ENCODE measurements at places on chromosomes 7 and 10. TPM values are rescaled to one million over a fixed set of nuclear protein-coding genes. Genes with fewer than 3 reads are reported as not detected.

DNA sequence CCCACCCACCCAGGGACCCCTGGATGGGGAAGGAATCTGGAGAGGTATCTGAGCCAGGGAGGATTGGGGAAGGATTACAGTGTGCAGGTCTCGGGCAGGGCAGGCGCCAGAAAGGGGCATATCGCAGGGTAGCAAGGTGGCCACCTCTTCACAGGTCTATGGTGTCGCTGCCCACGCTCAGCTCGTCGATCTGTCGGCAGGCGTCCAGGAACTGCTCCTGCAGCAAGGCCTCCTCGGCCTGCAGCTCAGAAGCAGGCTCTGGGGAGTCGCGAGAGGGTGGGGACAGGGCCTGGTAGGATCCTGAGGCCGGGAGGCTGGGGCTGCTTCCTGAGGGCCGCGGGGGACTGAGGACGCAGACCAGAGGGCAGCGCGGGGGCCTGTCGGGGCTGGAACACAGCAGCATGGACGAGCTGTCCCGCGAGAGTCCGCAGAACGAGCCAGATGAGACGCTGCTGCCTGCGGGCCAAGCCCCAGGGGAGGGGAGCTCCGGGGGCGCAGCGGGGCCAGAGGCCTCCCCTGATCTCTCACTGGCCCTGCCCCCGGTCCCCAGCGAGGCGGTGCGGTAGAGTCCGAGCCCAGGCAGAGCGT is 7.1 kb upstream of the RBM28 start:
- no peak for DNase-seq
- no peak overlapping the region for H3K4me3 ChIP-seq
- H3K4me1 ChIP-seq: no peaks in the 10 kb centered on the region
- H3K27ac ChIP-seq: no peak overlapping the region
- peaks cover 69% of the 10 kb centered on the region for H3K27me3 ChIP-seq

DNA sequence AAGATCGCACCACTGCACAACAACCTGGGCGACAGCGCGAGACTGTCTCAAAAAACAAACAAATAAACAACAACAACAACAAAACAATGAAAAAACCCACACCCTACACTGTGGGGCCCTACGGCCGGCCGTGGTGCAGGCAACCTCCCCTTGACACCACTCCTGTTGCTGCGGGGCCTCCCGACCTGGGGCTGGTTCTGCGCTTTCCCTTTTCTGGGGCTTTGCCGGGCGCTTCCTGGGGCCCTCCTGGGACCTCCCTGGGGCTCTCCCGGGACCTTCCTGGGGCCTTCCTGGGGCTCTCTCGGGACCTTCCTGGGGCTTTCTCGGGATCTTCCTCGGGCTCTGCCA is 46.6 kb downstream of the INSIG1 start:
- peaks cover 39% of the 10 kb centered on the region for H3K27me3 ChIP-seq
- H3K4me1 ChIP-seq: peaks cover 2% of the 10 kb centered on the region
- no peak overlapping the region for H3K27ac ChIP-seq
- H3K36me3 ChIP-seq: no peaks in the 10 kb centered on the region

- H3K27ac ChIP-seq: no peak overlapping the region
- H3K4me3 ChIP-seq: no peak overlapping the region
- H3K27me3 ChIP-seq: peaks cover 14% of the 10 kb centered on the region
- H3K4me1 ChIP-seq: no peaks in the 10 kb centered on the region
- H3K36me3 ChIP-seq: no peaks in the 10 kb centered on the region
- no peak for DNase-seq
Measured at GRCh38 chr10:102175415-102175814, 23.2 kb downstream of the NOLC1 start.

DNA sequence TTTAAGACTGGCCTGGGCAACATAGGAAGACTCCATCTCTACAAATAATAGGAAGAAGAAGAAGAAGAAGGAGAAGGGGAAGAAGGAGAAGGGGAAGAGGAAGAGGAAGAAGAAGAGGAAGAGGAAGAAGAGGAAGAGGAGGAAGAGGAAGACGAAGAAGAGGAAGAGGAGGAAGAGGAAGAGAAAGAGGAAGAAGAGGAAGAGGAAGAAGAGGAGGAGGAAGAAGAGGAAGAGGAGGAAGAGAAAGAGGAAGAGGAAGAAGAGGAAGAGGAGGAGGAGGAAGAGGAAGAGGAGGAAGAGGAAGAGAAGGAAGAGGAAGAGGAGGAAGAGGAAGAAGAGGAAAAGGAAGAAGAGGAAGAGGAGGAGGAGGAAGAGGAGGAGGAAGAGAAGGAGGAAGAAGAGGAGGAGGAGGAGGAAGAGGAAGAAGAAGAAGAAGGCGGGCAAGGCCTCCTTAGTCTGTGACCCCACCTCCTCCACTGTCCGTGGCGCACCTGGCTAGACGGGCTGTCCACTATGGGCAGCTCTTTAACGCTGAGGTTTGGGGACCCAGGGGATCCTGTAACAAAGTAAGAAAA is 28.8 kb upstream of the ZFAND2A start:
- no peak for DNase-seq
- H3K36me3 ChIP-seq: no peaks in the 10 kb centered on the region
- no peaks in the 10 kb centered on the region for H3K4me1 ChIP-seq
- H3K4me3 ChIP-seq: no peak overlapping the region
- H3K27ac ChIP-seq: no peak overlapping the region
- H3K27me3 ChIP-seq: peaks cover 55% of the 10 kb centered on the region

DNA sequence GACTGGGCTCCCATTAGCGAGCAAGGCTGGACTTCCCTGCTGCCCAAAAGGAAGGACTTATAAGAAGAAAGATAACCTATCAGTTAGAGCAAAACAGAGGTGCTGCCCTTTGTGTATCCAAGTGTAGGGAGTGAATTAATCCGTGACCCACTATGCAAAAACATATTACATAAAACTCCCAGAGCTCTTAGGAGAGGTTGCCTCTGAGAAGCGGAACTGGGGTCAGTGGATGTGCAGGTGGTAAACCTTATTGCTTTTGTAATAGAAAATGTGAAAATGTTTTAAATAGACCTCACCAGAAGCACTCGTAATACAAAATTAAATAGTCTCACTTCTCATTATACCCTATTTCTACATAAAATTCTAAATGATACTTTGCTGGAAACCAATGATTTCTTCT is 17.1 kb upstream of the IL6 start:
- peaks cover 7% of the 10 kb centered on the region for H3K4me1 ChIP-seq
- H3K27me3 ChIP-seq: peaks cover 3% of the 10 kb centered on the region
- no peaks in the 10 kb centered on the region for H3K36me3 ChIP-seq
- H3K27ac ChIP-seq: no peak overlapping the region
- no peak overlapping the region for H3K4me3 ChIP-seq

- H3K36me3 ChIP-seq: peaks cover 10% of the 10 kb centered on the region
- peaks cover 19% of the 10 kb centered on the region for H3K4me1 ChIP-seq
- H3K27me3 ChIP-seq: no peaks in the 10 kb centered on the region
Measured at GRCh38 chr7:139427788-139428187, 55.7 kb downstream of the KLRG2 start.

GRCh38 chr7:150503581-150503980 is 11.1 kb upstream of the GIMAP7 start:
- peaks cover 3% of the 10 kb centered on the region for H3K4me1 ChIP-seq
- no peak for DNase-seq
- H3K4me3 ChIP-seq: no peak overlapping the region
- no peaks in the 10 kb centered on the region for H3K27me3 ChIP-seq

The TMEM184A gene
- total RNA-seq: 8.6 TPM

The LSM8 gene
- total RNA-seq: 49.5 TPM

The PPP1R9A gene
- total RNA-seq: 55.2 TPM
